Gastrocnemius medialis (tissue), 4 donors: ENCODE measurements at places on chromosomes 5 and 9. TPM values are rescaled to one million over a fixed set of nuclear protein-coding genes. Genes with fewer than 3 reads are reported as not detected.

- H3K27ac ChIP-seq: no peak overlapping the region
- H3K27me3 ChIP-seq: no peaks in the 10 kb centered on the region
- no peak overlapping the region for H3K4me3 ChIP-seq
- DNase-seq: no peak
Measured at GRCh38 chr5:54838843-54839242, 146.6 kb downstream of the ESM1 start.

GRCh38 chr9:35186524-35186923 is 24.7 kb downstream of the UNC13B start:
- H3K27me3 ChIP-seq: no peaks in the 10 kb centered on the region
- no peak overlapping the region for H3K27ac ChIP-seq
- no peak overlapping the region for H3K4me3 ChIP-seq
- H3K36me3 ChIP-seq: no peaks in the 10 kb centered on the region
- no peak for DNase-seq

DNA sequence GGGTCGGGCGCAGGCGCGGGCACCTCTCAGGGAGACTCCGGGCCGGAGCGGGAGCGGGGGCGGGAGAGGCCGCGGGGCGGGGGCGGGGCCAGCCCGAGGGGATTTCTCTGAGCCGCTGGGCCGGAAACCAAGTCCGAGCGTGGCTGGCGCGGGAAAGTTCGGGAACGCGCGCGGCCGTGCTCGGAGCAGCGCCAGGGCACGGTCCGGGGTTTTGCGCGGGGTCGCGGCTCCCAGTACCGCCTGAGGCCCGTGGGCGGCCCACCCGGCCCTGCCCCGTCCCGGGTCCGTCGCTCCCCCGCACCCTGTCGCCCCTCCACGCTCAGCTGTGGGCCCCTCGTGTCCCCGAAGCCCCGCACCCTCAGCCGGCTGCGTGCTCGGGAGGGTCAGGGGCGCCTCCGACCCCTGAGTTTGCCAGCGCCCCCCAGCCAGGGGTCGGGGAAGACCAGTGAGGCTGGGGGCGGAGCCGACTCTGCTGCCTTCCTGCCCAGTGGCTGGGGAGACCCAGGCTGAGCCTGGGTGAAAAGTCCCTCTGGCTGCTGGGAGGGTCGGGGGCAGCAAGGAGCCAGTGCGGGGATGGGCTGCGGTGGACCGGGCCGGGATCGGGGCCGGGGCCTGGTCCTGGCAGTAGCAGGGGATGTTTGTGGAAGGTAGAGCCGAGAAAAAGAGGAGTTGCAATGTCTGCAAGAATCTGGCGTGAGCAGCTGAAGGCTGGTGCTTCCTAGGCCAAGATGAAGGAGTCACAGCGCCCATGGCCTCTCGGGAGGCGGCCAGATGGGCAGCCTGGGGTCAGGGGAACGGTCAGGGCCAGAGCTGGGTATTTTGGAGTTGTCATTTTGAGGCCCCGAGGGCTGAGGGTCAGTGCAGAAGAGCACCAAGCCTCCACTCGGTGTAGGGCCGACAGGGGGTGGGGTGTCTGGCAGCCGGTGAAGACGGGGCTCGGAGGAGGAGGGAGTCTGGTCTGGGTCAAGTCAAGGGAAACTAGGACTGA is 588 bp downstream of the TRAF2 start:
- no peak for DNase-seq
- peak overlapping the region; percentile 77 for H3K4me3 ChIP-seq
- peaks cover 13% of the 10 kb centered on the region for H3K4me1 ChIP-seq
- H3K36me3 ChIP-seq: peaks cover 7% of the 10 kb centered on the region
- no peaks in the 10 kb centered on the region for H3K27me3 ChIP-seq

- H3K4me3 ChIP-seq: no peak overlapping the region
- no peak overlapping the region for H3K27ac ChIP-seq
- H3K36me3 ChIP-seq: no peaks in the 10 kb centered on the region
- H3K27me3 ChIP-seq: no peaks in the 10 kb centered on the region
- H3K4me1 ChIP-seq: no peaks in the 10 kb centered on the region
- no peak for DNase-seq
Measured at GRCh38 chr5:38329132-38329715, 70.9 kb downstream of the EGFLAM start.

Gene LCN10
- total RNA-seq: 1.7 TPM

DNA sequence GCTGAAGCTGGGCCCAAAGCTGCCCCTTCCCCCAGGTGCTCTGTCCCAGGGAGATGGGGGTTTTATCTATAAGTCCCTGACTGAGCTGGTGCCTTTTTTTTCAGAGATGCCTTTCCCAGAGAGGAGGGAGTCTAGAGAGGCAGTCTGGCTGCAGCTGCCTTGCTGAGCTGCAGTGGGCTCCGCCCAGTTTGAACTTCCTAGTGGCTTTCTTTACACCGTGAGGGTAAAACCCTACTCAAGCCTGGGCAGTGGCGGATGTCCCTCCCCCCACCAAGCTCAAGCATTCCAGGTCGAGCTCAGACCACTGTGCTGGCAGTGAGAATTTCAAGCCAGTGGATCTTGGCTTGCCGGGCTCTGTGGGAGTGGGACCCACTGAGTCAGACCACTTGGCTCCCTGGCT is 41.3 kb downstream of the CAVIN4 start:
- no peak overlapping the region for H3K4me3 ChIP-seq
- no peaks in the 10 kb centered on the region for H3K4me1 ChIP-seq

GRCh38 chr5:129099184-129099569 is 4.6 kb downstream of the ISOC1 start:
- H3K36me3 ChIP-seq: no peaks in the 10 kb centered on the region
- DNase-seq: no peak
- peak overlapping the region; percentile 51 for H3K27ac ChIP-seq
- H3K27me3 ChIP-seq: no peaks in the 10 kb centered on the region
- peaks cover 56% of the 10 kb centered on the region for H3K4me1 ChIP-seq
- no peak overlapping the region for H3K4me3 ChIP-seq

GRCh38 chr5:123429993-123430392 is 6.8 kb upstream of the CEP120 start:
- no peak for DNase-seq
- no peaks in the 10 kb centered on the region for H3K36me3 ChIP-seq

Gene SPATA31E1
- total RNA-seq: not detected

Gene CARD9
- total RNA-seq: 0.86 TPM

- DNase-seq: peak; percentile 93
- no peaks in the 10 kb centered on the region for H3K27me3 ChIP-seq
- H3K4me3 ChIP-seq: peak overlapping the region; percentile 92
- H3K36me3 ChIP-seq: no peaks in the 10 kb centered on the region
- peaks cover 80% of the 10 kb centered on the region for H3K4me1 ChIP-seq
Measured at GRCh38 chr9:33162721-33163311, 4.3 kb downstream of the B4GALT1 start.

GRCh38 chr9:33239921-33240320 is at the start of gene SPINK4:
SPINK4 (plus strand) TSS chr9:33240167; CDS start chr9:33240209, 42 bp downstream.
- H3K4me3 ChIP-seq: no peak within 1 kb of the TSS
- peaks cover 13% of the 10 kb centered on the region for H3K4me1 ChIP-seq
- no peaks in the 10 kb centered on the region for H3K27me3 ChIP-seq

DNA sequence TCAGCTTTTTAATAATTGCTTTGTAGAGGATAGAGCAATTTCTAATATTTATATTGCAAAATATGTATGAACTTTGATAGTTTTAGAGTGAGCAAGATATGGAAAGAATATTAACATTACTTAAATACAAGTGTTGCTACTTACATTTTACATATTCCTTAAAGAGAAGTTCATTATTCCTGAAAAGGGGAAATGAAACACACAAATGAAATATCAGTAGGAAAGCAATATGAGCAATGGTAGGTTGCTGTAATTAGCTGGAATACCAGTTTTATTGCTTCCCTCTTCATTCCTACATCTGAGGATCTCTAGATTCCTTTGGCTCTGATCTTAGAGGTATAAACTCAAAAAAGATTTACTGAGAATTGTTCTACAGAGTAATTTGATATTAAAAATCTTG is 414.1 kb downstream of the FAM170A start:
- DNase-seq: no peak
- no peaks in the 10 kb centered on the region for H3K4me1 ChIP-seq
- H3K27ac ChIP-seq: no peak overlapping the region
- H3K27me3 ChIP-seq: no peaks in the 10 kb centered on the region

DNA sequence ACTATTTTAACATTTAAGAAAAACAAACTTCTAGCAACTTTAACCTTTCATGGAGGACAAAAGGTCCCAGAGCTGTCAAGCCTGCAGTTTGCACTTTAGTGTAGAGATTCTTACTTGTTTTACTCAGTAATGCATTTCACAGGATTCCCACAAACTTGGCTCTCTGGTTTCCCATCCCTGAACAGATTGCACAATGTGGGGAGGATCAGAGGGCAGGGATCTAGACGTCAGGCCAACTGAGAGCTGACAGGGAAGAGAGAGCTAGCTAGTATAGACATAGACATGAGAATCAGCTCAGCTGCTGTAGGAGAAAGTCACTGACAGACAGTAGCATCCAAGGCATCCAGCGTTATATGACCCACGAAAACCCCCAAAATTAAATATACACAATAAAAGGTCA is 20.9 kb upstream of the BNIP1 start:
- H3K27ac ChIP-seq: no peak overlapping the region
- H3K4me3 ChIP-seq: no peak overlapping the region
- H3K36me3 ChIP-seq: no peaks in the 10 kb centered on the region
- DNase-seq: no peak
- no peaks in the 10 kb centered on the region for H3K27me3 ChIP-seq
- no peaks in the 10 kb centered on the region for H3K4me1 ChIP-seq

DNA sequence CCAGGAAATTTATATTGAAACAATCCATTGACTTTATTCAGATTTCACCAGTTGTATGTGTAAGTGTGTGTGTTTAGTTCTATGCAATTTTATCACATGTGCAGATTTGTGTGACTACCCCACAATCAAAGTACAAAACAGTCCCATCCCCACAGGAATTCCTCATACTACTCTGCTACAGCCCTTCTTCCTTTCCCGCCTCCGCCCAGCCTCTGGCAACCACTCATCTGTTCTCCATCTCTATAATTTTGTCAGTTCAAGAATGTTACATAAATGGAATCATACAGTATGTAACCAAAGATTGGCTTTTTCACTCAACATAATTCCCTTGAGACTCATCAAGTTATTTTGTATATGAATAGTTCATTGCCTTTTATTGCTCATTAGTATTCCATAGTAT is 289.1 kb downstream of the GADD45G start:
- no peak overlapping the region for H3K4me3 ChIP-seq
- H3K27ac ChIP-seq: no peak overlapping the region
- no peaks in the 10 kb centered on the region for H3K27me3 ChIP-seq
- no peaks in the 10 kb centered on the region for H3K36me3 ChIP-seq
- DNase-seq: no peak

DNA sequence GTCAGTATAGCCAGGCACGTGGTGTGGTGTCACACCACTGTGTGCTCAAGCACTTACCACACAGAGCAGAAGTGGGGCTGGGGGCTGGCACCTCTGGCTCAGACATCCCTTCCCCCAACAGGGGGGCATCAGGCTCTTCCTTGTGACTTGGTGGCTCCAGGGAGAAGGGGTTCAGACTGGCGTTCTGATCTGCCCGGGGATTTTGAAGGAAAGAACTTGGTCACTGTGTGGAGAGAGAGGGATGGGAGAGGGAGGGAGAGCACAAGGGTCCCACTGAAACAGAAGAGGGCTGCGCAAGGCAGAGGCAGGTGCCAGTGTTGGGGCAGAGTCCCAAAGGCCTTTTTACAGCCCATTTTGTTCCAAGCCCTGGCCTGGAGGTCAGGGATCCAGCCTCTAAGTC is 109.7 kb upstream of the ALDH1B1 start:
- H3K4me1 ChIP-seq: no peaks in the 10 kb centered on the region
- no peaks in the 10 kb centered on the region for H3K36me3 ChIP-seq
- DNase-seq: no peak
- H3K4me3 ChIP-seq: no peak overlapping the region
- no peaks in the 10 kb centered on the region for H3K27me3 ChIP-seq
- H3K27ac ChIP-seq: no peak overlapping the region

GRCh38 chr5:56837381-56837780 is 22.0 kb downstream of the MAP3K1 start:
- peaks cover 40% of the 10 kb centered on the region for H3K4me1 ChIP-seq
- no peaks in the 10 kb centered on the region for H3K27me3 ChIP-seq
- H3K4me3 ChIP-seq: no peak overlapping the region
- no peak for DNase-seq
- no peak overlapping the region for H3K27ac ChIP-seq

Gene FBP1
- 3.5 TPM for total RNA-seq

Gene SEC24A
- 12.6 TPM for total RNA-seq

Gene NEUROG1
- not detected for total RNA-seq

- no peak overlapping the region for H3K4me3 ChIP-seq
- H3K27me3 ChIP-seq: no peaks in the 10 kb centered on the region
- no peaks in the 10 kb centered on the region for H3K36me3 ChIP-seq
Measured at GRCh38 chr5:83653669-83654068, 67.0 kb downstream of the HAPLN1 start.

DNA sequence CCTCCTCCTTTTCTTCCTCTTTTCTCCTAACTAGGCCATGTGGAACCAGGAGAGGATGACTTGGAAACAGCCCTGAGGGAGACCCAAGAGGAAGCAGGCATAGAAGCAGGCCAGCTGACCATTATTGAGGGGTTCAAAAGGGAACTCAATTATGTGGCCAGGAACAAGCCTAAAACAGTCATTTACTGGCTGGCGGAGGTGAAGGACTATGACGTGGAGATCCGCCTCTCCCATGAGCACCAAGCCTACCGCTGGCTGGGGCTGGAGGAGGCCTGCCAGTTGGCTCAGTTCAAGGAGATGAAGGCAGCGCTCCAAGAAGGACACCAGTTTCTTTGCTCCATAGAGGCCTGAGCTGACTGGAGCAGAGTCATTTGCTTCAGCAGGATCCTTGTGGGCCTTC is 13.7 kb downstream of the NUDT2 start:
- H3K4me1 ChIP-seq: peaks cover 53% of the 10 kb centered on the region
- H3K36me3 ChIP-seq: peaks cover 7% of the 10 kb centered on the region
- no peaks in the 10 kb centered on the region for H3K27me3 ChIP-seq

GRCh38 chr5:59021837-59022514 is 439.1 kb downstream of the RAB3C start:
- DNase-seq: peak; percentile 80
- peak overlapping the region; percentile 82 for H3K27ac ChIP-seq
- H3K36me3 ChIP-seq: no peaks in the 10 kb centered on the region

DNA sequence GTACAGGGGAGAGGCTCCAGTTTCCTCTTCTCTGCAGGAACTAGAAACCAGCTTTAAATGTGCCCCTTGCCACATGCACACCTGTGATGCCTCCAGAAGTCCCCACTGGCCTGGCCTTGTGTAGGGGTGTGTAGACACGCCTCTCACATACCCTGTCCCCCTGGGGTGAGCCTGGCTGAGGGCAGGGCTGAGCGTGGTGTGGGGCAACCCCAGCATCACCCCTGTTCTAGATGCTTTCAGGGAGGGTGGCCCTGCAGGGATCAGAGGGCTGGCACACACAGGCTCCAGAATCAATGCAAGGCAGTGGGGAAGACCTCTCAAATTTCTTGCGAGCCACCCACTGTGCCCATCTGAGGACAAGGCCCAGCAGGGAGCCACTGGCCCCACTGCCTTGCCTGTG is 54.7 kb downstream of the NXNL2 start:
- no peak overlapping the region for H3K27ac ChIP-seq
- no peak for DNase-seq

- no peak overlapping the region for H3K4me3 ChIP-seq
- no peak for DNase-seq
- H3K4me1 ChIP-seq: peaks cover 30% of the 10 kb centered on the region
- peak overlapping the region; percentile 40 for H3K27ac ChIP-seq
- H3K36me3 ChIP-seq: no peaks in the 10 kb centered on the region
Measured at GRCh38 chr5:176458904-176459561, 10.8 kb downstream of the FAF2 start.
